NCI-H524 (cell line): ENCODE measurements at places on chromosomes 3 and 15.

- peak; percentile 92 for DNase-seq
Measured at GRCh38 chr3:126684218-126684751, 19.8 kb upstream of the CHCHD6 start.

GRCh38 chr15:61327019-61327631 lies 98.0 kb upstream of the RORA start:
- DNase-seq = no peak

DNA sequence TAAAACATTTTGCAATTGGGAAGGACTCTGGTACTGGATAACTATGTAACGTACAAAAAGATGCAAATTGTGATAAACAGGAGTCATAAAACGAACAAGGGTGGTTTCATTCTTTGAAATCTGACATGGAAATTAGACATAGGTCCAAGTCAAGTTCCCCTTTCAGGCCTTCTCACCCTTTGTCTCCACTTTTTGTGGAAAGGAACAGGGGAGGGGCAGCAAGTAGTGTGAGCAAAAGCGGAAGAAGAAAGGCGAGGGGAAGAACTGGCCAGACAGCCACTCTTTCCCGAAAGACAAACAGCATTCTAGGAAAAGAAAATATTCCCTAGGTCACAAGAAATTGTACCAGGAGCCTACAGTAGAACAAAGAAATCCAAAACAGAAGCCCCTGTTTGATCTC lies 52.6 kb downstream of the MCF2L2 start:
- no peak for DNase-seq

DNA sequence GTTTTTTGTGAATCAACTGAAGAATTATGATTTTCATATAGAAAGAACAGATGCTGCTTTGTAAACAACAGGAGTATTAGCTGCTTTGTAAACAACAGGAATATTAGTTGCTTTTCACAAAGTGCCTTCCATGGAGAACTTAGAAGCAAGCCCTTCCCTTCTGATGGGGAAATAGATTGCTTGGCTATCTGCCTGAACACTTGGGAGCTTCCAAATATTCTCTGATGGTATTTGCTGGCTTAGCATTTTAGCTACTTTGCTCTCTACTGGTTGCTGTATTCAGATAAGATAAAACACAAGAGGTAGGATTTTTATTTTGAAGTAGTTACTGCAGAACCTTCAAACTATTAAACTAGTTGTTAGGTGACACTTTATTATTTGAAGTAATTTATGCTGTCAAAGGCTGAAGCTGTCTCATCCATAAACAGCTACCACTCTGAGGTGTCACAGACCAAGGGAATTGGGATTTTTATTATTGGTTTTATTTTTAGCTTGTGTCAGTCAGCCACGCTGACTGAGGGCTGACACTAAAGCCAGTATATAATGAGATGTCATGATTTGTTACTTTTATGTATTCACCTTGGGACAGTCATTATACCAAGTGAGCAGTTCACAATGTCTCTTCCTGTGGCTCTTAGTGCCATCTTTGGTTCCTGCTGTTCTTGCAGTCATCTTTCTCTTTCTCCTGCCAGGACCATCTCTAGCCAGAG lies 50.0 kb downstream of the ZIC1 start:
- DNase-seq = no peak

GRCh38 chr3:132721479-132722164 lies 587 bp downstream of the NPHP3 start:
- DNase-seq = peak; percentile 64

DNA sequence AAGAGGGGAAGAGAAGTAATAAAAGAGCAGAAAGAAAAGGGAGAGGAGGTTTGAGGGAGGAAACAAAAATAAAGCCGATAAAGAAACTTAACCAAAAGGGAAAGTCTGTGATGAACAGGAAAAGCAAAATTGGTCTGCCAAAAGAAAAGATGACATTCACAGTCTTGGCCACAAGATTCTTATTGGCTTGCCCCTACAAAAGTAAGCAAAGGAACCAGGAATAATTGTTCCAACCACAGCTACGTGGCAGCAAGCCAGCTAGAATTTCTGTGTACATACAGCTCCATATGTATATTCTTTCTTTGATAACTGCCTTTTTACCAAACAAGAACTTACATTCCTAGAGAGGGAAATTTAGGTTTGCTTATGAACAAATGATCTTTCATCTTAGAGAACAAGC lies 79.6 kb downstream of the MLH1 start:
- no peak for DNase-seq

GRCh38 chr15:72796515-72797337 lies 13.2 kb upstream of the ADPGK start:
- DNase-seq = peak; percentile 60
